ENCODE measurements at places on chromosomes 2 and 18.
A peak's percentile ranks its signal among the peaks of the same experiment; 100 is the strongest.

GRCh38 chr2:235579128-235579527 lies 85.3 kb downstream of the AGAP1 start:
- no peak for DNase-seq

- no peak for DNase-seq
Measured at GRCh38 chr2:28424799-28425463, 32.3 kb downstream of the FOSL2 start.

DNA sequence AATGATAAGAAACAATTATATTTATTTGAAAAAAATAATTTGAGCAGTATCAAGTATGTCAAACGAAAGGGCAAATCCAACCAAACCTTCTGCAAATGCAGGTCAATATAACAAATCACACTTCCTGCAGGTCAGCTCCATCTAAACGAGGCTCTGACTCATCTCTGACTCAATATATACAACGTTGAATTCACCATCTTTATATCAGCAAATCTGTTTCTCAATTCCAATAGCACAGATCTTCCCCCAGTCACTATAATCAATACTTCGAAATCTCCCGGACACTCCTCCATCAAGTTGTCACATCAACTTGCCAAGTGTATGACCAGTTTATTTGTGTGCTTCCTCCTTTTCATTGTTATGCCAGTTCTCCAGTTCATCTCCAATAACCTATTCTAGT lies 388.9 kb downstream of the ZEB2 start:
- no peak for DNase-seq

GRCh38 chr2:239310401-239311061 lies 90.3 kb downstream of the HDAC4 start:
- peak; percentile 1 for DNase-seq

- DNase-seq = no peak
Measured at GRCh38 chr18:41790687-41791086, 164.3 kb upstream of the PIK3C3 start.

GRCh38 chr2:2095360-2096093 lies 235.5 kb downstream of the MYT1L start:
- no peak for DNase-seq

GRCh38 chr2:234580686-234581085 lies 83.8 kb upstream of the ARL4C start:
- DNase-seq = no peak

DNA sequence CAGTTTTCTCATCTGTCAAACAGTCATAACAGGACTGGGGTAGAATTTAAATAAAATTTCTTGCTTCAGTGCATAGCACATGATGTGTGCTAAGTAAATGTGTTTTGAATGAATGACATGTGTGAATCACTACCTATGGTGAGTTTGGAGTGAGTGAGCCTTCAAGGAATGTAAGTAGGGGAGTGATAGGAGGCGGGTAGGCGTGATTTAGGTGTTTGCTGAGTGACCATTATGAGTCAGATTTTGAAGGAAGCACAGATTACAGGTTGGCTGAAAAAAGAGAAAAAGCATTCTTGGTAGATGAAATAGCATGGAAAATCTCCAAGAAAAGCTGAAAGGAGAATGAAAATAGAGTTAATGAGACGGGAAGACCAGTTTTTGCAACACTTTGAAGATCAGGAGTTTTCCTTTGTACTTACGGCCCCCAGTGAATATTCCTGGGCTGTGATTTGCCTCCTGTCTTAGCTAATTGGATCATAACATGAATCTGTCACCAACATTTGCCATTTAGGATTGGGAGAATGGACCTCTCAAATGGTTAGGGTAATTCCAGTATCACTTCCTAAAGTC lies 136.9 kb upstream of the GATA6 start:
- DNase-seq = no peak

- DNase-seq = no peak
Measured at GRCh38 chr2:67210430-67210829, 186.7 kb upstream of the ETAA1 start.

GRCh38 chr2:239026711-239027361 lies 179.0 kb downstream of the TWIST2 start:
- no peak for DNase-seq

GRCh38 chr2:119517433-119517832 lies 6.8 kb downstream of the SCTR start:
- DNase-seq = peak; percentile 9

- no peak for DNase-seq
Measured at GRCh38 chr18:63697097-63697660, 5.6 kb upstream of the SERPINB11 start.

- DNase-seq = no peak
Measured at GRCh38 chr2:216066230-216066629, 15.4 kb downstream of the PECR start.

DNA sequence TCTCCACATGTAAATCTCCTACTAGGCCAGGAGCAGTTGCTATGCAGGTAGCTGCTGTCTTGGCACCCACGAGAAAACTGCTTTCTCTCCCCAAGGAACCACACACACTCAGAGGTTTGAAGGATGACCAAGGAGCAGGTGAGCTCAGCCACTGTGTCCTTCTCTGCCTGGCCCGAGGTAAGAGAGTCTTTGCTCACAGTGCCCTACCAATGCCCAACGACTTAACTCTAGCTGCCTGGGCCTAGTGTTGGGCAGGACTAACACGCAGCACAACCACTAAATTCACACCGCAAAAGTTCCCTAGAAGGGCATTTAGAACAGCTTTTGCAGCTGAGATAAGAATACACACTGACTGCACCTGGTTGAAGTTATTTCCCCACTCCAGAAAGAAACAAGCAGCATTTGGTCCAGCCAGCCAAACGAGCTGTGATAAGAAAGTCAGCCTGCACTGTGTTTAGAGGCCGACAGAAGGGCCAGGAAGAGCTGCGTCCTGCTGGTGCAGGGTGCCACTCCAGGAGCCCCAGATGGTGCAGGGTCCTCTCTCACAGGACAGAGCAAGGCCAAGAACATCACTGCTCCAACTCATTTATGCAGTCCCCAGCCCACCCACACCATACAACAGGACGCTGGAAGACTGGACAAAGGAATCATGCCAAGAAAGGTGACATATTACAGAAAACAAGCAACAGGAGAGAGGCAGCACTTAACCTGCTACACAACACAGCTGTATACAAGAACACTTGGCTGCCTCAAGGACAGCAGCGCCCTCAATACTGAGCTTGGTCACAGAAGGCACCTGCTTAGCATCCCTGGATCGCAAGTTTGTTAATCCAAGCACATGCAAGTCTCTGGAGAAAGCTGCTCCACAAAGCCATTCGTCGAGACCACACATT lies 12.5 kb downstream of the HDLBP start:
- DNase-seq = no peak

- DNase-seq = no peak
Measured at GRCh38 chr2:36480636-36481035, 117.3 kb downstream of the FEZ2 start.

DNA sequence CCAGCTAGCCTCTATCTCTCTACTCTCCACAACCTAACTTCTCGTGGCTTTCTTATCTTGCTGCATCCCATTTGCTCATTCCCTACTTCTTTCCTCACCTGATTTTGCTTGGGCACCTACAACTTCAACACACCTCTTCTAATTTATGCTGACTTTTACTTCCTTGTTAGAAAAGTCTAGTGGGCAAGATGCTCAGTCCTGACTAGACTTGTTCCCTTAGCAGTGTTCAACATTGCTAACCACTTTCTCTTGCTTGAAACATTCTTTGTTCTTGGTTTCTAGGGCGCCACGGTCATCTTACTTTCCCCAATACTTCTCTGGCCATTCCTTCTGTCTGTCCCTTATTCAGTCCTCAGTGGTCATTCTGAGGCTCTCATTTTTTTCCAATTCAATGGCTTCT lies 454.7 kb upstream of the CWC22 start:
- DNase-seq = no peak

DNA sequence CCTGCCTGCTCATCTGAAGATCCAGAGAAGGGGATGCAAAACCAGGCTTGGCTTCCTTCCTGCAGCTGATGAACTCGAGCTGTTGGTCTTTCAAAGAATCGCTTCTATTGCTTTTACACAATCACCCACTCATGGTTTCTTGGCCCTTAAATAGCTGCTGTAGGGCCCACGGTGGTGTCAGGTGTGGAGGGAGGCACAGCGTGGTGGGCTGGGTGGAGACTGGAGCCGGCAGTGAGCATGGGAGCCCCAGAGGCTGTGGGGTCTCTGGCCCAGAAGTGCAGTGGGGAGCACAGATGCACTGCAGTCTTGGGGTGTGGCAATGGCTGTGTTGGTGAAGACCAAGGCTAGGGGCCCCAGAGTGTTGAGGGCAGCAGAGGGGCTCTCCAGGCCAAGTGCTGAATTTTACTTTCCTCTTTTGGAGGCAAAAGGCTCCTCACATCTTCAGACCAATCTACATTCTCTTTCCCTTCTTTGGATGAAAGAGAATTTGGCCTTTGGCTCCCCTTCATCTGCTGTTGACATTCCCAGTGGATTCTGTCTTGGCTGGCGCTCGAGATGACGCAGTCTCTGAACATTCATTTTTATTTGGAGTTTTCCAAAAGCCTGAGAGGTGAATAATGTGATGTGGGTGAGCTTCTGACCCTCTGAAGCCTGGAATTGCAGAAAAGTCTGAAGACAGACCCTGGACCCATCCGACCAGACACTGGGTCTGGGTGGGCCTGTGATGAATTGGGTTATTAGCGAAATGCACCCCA lies 70.1 kb upstream of the ASB18 start:
- no peak for DNase-seq

DNA sequence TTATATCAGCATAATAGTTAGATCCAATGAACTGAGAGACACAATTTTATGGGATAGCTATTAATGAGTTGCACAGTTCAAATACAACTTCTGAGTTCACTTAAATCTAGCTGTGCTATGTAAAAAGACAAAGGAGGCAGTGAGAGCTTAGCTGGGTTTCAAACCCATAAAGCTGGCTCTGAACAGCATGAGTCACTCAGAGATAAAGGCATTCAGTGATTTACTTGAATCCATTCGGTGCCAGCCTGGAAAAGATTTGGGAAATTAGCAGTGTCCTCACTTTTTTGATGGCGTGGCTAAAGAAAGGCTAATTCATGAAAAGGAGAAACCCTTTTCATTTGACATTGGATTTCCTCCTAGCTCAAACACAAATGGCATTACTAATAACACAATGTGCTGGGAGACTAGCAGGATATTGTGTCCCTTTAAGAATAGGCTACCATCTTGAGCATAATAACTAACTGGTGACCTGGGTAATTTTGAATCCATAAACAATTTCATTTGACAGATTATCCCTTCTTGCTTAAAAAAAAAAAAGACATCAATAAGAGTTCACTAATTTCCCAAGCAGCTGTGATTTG lies 98.4 kb upstream of the NEUROD1 start:
- no peak for DNase-seq

GRCh38 chr2:24392542-24393059 lies 32.3 kb upstream of the ITSN2 start:
- no peak for DNase-seq

- no peak for DNase-seq
Measured at GRCh38 chr18:62525608-62526007, 2.8 kb downstream of the ZCCHC2 start.

- DNase-seq = peak; percentile 62
Measured at GRCh38 chr2:25324905-25325592, 16.7 kb downstream of the DNMT3A start.

- DNase-seq = peak; percentile 48
Measured at GRCh38 chr2:190791347-190791975, 89.2 kb upstream of the GLS start.

- DNase-seq = no peak
Measured at GRCh38 chr2:152437276-152438108, 102.5 kb downstream of the FMNL2 start.

GRCh38 chr2:206328974-206329373 lies 54.5 kb downstream of the ZDBF2 start:
- no peak for DNase-seq

- no peak for DNase-seq
Measured at GRCh38 chr2:186484062-186484735, 1.9 kb upstream of the ZC3H15 start.

DNA sequence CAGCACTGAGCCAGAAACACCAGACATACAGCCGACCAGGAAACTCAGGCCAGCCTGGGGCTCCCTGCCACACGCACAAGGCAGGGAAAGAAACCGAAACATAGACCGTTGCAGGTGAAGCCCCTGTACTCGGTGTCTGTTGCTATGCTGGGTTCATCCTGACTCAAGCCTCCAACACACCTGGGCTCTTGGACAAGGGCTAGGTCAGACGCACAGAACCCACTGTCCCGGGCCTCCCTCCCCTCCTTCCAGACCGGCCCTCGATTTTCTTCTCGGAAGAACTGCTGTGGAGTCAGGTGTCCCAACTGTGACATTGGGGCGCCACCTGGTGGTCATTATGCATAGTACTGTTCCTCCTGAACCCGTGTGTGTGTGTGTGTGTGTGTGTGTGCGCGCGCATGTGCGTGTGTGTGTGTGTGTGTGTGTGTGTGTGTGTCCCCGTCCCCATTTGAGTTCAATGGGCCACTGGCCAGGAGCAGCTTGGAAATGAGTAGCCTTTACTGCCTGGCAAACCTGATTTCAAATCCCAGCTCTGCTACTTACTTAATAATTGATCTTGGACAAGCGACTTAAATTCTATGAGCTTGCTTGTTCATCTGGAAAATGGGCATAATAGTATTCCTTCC lies 55.4 kb upstream of the GLI2 start:
- peak; percentile 69 for DNase-seq

GRCh38 chr2:127219171-127220070 lies 678 bp downstream of the CYP27C1 start:
- DNase-seq = no peak

DNA sequence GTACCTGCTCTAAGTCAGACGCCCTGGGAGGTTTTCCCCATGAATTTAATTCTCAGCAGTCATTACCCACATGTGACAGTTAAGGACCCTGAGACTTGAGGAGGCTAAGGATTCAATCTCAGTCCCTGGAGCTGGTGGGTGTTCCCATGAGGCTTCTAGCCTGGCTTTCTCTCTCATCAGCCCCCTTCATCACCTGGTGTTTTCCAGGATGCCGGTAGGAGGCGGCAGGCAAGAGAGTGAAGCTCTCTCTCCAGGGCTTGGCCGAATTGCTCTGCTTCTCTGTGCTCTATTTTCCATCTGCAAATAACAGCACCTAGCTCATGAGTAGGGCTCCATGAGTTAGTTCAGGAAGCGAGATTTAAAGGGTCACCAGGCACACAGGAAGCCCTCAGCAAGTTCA lies 241.9 kb downstream of the PTPRM start:
- DNase-seq = no peak

DNA sequence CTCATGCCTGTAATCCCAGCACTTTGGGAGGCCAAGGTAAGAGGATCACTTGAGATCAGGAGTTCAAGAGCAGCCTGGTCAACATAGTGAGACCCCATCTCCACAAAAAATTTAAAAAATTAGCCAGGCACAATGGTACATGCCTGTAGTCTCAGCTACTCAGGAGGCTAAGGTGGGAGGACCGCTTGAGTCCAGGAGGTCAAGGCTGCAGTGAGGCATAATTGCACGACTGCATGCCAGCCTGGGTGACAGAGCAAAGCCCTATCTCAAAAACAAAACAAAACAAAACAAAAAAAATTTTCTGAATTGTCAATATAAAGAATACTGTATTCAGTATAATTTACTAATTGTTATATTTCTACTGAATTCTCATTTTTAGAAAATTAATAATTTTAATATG lies 20.9 kb upstream of the NEDD4L start:
- DNase-seq = no peak

Measured in activated T-cell treated with anti-CD3 and anti-CD28 coated beads, Interleukin-2, amount 50 U/mL, for 4 hours (primary cell).